ENCODE measurements at places on chromosomes 2 and 18.

DNA sequence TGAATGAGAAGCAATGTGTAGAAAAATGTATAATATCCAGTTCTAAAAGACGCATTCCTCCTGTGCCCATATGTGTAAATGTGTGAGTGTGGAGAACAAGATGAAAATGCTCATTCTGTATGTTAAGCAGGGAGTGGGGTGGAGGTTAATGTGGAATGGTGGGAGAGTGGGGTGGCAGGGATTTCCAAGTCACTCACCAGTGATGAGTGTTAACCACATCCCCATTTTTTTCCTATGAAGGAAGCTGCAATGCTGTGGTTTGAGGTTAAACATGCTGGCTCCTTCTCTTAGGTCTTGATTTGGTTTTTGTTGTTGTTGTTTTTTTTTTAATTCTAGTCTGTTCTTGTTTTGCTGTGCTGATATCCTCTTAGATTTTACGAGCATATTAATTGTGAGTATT lies 169.4 kb downstream of the NEDD4L start:
- no peaks in the 10 kb centered on the region for H3K36me3 ChIP-seq
- H3K27me3 ChIP-seq: no peaks in the 10 kb centered on the region
- no peak for DNase-seq

DNA sequence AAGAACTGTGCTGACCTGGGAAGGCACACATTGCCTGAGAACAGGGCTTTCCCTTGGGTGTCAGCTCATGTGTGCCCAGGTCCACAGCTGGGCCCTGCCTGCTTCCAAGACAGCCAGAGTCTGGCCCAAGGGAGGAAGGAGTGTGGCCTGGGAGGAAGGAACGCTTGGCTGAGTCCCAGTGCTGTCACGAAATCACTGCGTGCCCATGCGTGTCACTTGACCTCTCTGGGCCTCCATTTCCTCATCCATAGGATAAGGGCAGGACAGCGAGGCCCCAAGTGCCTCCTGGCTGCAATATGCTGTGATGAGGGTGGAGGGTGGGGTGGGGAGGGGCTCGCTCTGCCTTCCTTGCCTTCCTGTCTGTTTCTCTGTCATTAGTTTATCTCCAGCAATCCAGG lies 642 bp upstream of the KCNK3 start:
- no peak for DNase-seq
- H3K4me3 ChIP-seq: no peak overlapping the region
- peaks cover 33% of the 10 kb centered on the region for H3K27me3 ChIP-seq
- no peak overlapping the region for H3K27ac ChIP-seq
- H3K36me3 ChIP-seq: no peaks in the 10 kb centered on the region
- H3K4me1 ChIP-seq: no peaks in the 10 kb centered on the region

DNA sequence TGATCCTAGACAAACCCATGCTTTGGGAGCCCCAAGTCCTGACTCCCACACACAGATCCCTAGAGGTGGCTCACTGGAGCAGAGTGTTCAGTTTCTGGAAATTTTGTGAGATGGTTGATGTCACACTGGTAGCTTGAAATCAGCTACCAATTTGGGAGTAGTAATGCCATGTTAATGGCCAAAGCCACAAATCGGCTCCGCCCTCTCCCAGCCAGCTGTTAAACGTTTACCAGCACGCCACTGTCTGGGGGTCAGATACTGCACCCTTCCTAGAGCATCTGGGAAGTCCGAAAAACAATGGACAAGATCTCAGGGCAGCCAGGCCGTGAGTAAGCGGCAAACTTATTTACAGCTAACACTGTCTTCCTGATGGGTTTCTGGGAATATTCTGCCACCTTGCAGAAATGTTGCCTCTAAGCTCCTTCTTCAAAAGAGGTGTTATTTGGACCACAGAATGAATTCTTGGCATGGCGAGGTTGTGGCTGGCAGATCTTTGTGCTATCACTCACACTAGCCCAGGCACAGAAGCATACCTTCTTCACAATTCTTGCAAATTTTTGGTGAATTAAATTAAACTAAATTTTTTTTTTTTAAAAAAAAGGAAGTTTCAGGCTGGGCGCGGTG lies 60.2 kb upstream of the FZD7 start:
- H3K27me3 ChIP-seq: peaks cover 17% of the 10 kb centered on the region
- no peaks in the 10 kb centered on the region for H3K4me1 ChIP-seq
- H3K27ac ChIP-seq: no peak overlapping the region
- no peaks in the 10 kb centered on the region for H3K36me3 ChIP-seq
- H3K4me3 ChIP-seq: no peak overlapping the region

- H3K27me3 ChIP-seq: no peaks in the 10 kb centered on the region
- H3K36me3 ChIP-seq: no peaks in the 10 kb centered on the region
- H3K4me1 ChIP-seq: no peaks in the 10 kb centered on the region
- H3K27ac ChIP-seq: no peak overlapping the region
These were observed 9.8 kb upstream of the ERBB4 start for GRCh38 chr2:212548455-212548819.

GRCh38 chr2:71336802-71337201 lies 5.2 kb downstream of the ZNF638 start:
- no peak overlapping the region for H3K27ac ChIP-seq
- no peaks in the 10 kb centered on the region for H3K27me3 ChIP-seq
- H3K4me3 ChIP-seq: no peak overlapping the region
- H3K36me3 ChIP-seq: peaks cover 57% of the 10 kb centered on the region

Measured in K562 (cell line).